ENCODE measurements at places on chromosomes 5 and 9.

GRCh38 chr5:317086-317811, 4.3 kb upstream of the AHRR start:
- DNase-seq, result no peak

DNA sequence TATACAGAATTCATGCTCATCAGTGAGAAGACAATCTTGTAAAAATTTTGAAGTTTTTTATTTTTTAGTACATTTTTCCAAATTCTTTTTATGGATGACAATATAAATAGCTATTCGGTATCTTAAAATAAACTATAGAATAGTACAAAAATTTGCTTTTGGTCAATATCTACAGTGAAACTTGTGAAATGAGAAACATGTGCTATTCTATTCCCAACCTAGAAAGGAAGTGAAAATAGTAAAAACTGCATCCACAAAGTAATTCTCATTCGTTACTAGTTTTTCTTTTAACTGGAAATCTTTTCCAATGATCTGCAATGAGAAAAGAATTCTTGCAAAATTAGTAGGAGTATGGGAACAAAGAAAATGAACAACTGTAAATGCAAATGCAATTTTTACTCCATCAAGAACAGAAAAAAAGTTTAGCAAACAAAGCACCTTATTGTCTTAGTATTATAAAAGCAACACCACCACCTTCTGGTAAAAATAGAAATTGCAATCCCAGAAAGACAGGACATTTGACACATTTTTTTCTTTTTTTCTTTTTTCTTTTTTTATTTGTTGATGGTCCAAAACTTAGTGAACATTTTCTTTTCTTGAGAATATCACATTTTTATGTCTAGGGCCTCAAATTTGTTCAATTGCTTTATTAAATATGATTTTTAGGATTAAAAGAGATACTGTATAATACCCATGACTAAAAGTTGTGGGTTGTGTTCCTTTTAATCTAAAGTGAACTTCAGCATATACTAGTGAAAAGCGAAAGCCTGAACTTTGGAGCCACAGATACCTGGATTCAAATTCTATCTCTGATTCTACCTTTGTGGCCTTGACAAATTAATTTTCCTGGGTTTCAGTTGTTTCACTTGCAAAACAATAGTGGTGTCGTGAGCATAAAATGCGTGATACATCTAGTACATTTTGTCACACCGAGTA, 72.3 kb downstream of the SLCO4C1 start:
- DNase-seq, result no peak

GRCh38 chr5:143086546-143086907, 316.4 kb downstream of the ARHGAP26 start:
- no peak for DNase-seq

DNA sequence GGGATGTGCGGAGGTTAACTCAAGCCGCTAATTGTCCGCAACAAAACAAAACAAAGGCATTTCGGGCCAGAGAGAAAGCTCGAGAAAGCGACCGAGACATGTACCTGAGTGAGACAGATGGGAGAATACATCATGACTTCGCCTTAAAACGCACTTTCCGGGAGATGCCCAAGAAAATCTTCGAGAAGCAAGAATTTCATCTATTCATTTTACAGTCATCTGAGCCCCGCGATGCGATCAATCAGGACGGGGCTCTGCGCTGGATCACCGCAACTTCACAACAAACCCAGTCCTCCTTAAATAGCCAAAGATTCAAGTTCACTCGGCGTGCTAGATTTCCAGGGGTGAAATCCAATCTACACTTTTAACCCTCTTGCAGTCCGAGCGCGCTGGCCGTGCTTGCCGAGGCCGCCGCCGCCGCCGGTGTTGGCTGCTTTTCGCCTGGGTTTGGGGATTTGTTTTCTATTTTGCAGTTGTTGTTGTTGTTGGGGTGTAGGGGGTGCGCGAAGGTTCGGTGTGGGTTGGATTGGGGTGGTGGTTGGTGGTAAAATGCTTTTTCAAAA, 482 bp downstream of the NFIB start:
- DNase-seq, result no peak

DNA sequence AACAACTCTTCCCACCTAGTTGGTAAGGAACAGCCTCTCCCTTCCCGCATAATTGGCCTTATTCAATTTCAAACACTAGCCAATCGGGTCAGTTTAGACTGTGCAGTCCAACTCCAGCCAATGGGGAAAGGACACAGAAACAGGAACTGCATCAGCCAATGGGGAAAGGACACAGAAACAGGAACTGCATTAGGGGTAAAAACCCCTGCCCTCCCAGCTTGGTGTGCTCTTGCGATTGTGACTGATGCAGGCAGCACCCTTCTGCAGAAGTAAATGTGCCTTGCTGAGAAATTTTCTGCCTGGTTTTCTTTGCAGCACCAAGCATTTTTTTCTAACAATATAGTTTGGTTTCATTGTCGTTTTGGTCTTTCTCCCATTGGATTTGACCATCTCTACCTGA, 8.5 kb upstream of the GLT6D1 start:
- DNase-seq, result no peak

Measured in hippocampal formation (tissue), 2 donors.